ENCODE measurements at places on chromosomes 6 and 20. TPM values are rescaled to one million over a fixed set of nuclear protein-coding genes. Genes with fewer than 3 reads are reported as not detected.

Gene CPXM1
- under 0.01 TPM for total RNA-seq

Gene IL17A
- not detected for total RNA-seq

Gene SPTLC3
- total RNA-seq: 18.5 TPM

Gene BTBD3
- 64.0 TPM for total RNA-seq

Gene RHAG
- total RNA-seq: not detected

Gene ADAM33
- total RNA-seq: 3.1 TPM

Gene TMEM244
- not detected for total RNA-seq

Gene TREM1
- not detected for total RNA-seq

Gene NT5DC1
- 5.9 TPM for total RNA-seq

Gene TJAP1
- total RNA-seq: 19.0 TPM

Gene YIPF3
- 97.8 TPM for total RNA-seq

Gene KCNK17
- not detected for total RNA-seq

Gene SLC22A16
- total RNA-seq: not detected

Gene MCCD1
- not detected for total RNA-seq

Gene TBPL1
- 11.0 TPM for total RNA-seq

Gene LAMA4
- 1.2 TPM for total RNA-seq

Gene BPI
- not detected for total RNA-seq

Gene PRIM2
- total RNA-seq: 16.1 TPM

Gene C6orf15
- total RNA-seq: 1.2 TPM

Gene SLC22A1
- total RNA-seq: 2.0 TPM

Gene EEF1A2
- total RNA-seq: 11.0 TPM

Gene PRPH2
- 0.79 TPM for total RNA-seq

All from placental epithelial cell (primary cell).